ENCODE measurements at places on chromosomes 13 and 19.

DNA sequence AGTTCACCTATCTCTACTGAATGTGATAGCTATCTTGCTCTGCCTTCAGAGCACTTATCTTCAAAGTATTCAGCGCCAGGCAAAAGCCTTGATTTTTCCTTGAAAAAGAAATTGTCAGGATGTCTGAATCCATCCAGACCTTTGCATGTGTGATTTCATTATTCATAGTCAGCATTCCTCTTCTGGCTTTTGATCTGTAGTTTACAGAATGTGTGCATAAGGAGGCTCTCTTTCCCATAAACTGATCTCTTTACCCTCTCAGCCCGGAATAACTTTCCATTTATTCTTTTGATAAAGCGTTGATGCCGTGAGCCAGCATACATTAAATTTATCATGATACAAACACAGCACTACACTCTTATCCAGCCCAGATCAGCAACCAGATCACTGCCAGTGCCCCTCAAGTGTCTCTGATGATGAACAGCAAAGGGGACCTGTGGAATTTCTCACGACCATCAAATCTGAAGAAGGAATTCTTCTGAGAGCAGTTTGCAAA is 130.8 kb downstream of the DNAJC15 start:
- DNase-seq: no peak

GRCh38 chr19:19552798-19553197 is 14.7 kb downstream of the CILP2 start:
- DNase-seq: no peak

DNA sequence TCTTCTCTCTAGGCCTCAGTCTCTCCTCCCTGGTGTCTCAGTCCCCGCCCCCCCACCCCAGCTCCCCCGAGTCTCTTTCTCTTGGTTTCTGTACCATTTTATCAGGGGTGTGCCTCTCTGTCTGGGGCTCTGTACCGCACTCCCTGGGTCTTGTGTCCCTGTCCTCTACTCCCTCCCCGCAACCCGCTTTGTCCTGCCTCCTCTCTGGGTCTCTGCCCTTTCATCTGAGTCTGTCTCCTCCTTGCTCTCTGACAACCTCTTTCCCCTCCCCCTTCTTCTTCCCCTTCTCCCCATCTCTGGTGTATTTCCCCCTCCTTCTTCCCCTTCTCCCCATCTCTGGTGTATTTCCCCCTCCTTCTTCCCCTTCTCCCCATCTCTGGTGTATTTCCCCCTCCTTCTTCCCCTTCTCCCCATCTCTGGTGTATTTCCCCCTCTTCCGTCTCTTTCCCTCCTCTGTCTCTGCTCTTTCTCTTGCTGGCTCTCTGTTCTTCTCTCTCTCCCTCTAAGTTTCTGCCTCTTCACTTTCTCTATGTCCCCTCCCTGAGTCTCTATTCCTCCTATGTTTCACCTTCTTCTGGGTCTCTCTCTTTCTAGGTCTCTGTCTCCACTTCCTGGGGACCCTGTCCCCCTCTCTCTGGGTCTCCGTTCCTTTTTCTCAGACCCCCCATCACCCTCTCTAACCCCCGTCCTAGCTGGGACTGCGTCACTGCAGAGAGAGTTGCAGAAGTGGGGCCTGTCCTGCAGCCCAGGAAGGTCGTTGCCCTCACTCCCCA is 2.2 kb upstream of the KCNC3 start:
- no peak for DNase-seq

DNA sequence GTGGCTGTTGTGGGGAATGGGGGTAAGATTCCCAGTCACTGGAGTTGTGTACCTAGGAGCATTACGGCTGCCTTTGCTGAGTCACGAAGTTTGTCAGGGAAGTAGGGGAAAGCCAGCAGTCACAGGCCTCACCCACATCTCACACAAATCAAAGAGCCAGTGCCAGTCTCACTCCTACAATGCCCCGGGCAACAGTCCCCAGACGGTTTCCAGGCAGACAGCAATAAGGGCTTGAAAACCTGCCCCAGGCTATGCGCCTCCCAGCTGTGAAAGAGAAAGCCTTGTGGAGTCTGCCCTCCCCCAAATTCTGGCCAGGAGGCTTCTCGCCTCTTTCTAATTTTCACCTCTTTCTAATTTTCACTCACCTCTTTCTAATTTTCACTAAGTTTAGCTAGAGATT is 142.3 kb upstream of the EDNRB start:
- no peak for DNase-seq

DNA sequence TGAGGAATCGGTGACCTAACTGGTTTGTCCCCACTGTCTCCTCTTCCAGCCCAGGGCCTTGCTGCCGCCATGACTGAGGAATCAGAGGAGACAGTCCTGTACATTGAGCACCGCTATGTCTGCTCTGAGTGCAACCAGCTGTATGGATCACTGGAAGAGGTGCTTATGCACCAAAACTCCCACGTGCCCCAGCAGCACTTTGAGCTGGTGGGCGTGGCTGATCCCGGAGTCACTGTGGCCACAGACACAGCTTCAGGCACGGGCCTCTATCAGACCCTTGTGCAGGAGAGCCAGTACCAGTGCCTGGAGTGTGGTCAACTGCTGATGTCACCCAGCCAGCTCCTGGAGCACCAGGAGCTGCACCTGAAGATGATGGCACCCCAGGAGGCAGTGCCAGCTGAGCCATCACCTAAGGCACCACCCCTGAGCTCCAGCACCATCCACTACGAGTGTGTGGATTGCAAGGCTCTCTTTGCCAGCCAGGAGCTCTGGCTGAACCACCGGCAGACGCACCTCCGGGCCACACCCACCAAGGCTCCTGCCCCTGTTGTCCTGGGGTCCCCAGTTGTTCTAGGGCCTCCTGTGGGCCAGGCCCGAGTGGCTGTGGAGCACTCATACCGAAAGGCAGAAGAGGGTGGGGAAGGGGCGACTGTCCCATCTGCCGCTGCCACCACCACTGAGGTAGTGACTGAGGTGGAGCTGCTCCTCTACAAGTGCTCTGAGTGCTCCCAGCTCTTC is 2.7 kb downstream of the ZNF574 start:
- DNase-seq: no peak

DNA sequence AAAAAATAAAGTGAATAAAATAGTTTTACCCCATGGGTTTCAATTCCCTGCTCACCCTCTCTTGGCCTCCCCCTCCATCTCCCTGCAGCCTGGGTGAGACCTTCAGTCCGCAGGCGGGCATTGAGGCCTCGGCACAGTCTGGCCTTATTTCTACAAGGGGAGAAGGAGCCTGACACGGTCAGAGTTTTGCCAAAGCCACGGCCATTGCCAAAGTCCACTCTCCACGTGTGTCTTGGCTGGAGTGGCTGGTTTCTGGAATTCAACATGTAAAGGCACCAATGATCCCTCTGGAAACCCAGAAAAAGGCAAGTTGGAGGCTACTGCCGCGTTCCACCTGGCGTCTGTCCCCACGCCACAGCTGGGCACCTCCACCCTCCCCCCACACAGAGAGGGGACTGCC is 43.4 kb upstream of the SPACA7 start:
- no peak for DNase-seq

DNA sequence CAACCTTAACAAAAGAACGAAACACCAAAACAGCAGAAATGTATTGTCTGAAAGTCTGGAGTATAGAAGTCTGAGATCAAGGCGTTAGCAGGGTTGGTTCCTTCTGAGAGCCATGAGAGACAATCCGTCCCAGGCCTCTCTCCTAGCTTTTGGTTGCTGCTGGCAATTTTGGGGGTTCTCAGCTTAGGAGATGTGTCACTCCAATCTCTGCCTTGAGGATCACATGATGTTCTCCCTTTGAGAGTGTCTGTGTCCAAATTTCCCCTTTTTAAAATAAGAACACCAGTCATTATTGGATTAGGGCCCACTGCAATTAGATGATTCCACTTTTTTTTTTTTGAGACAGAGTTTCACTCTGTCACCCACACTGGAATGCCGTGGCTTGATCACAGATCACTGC is 10.1 kb downstream of the KCNN1 start:
- no peak for DNase-seq

DNA sequence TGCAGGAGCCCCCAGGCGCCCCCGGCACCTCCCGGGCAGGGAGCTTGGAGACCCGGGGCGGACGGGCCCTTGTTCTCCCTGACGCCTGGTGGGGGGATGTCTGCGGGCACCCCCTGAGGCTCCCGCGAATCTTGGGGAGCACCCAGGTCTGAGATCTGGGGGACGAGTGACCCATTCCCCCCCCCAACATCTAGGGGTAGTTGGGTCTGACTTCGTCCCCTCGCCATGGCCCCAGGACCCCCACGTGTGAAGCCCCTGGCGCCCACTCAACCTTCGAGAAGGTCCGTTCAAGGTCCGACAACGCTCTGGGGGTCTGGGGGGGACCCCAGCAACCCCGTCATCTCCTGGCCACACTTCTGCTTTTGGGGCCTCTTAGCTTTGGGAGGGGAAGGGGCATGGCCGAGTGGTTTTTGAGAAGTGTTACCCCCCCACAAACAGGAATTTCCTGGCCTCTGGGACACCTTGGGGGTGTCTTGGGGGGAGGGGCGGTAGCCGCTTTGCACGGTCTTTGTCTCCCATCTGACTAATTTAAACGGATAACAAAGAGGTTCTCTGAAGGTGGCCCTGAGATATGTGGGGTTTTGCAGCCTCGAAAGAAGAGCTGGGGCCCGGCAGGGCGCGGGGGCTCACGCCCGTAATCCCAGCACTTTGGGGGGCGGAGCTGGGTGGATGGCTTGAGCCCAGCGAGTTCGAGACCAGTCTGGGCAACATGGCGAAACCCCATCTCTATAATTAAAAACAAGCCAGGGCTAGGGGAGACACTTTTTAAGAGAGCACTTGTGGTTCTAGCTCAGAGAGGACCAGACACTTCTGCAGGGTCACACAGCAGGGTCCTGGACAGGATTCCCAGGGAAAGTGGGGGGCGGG is 608 bp downstream of the CNN2 start:
- DNase-seq: no peak

DNA sequence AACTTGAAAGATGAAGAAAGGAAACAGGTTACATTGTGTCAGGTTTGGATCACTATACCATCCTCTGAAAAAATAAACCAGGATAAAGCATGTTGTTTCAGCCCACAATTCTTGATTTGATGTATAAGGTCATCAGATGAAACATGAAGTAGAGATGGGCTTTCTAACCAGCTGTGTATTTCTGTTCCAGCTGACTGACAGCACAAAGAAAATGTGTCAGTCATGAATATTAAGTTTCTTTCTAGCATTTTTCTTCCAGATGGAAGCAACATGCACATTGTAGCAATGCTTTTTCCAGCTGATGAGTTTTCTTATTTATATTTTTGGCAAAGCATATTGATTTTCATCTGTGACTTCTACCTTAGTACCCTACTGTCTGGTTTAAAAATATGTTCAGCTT is 199.6 kb downstream of the OXGR1 start:
- DNase-seq: no peak

DNA sequence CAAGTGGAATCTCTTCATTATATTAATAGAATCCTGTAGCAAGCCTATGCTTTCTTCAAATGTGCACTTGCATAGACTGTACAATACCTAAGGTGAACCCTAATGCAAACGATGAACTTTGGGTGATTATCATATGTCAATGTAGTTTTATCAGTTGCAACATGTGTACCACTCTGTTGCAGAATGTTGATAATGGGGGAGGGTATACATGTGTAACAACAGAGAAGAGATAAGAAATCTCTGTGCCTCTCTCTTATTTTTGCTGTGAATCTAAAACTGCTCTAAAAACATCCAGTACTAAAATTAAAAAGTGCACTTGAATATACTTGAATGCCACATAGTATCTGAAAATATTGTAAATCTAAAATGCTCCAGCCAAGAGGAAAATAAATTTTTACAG is 820.8 kb upstream of the MIR17HG start:
- no peak for DNase-seq

- DNase-seq: no peak
Measured at GRCh38 chr13:24308068-24308445, 1.3 kb upstream of the C1QTNF9 start.

GRCh38 chr13:26601669-26602068 is 44.2 kb downstream of the WASF3 start:
- DNase-seq: no peak

- DNase-seq: peak; percentile 55
Measured at GRCh38 chr19:47598407-47599349, 10.3 kb upstream of the BICRA start.

- DNase-seq: no peak
Measured at GRCh38 chr13:76971851-76972829, 19.7 kb upstream of the CLN5 start.

DNA sequence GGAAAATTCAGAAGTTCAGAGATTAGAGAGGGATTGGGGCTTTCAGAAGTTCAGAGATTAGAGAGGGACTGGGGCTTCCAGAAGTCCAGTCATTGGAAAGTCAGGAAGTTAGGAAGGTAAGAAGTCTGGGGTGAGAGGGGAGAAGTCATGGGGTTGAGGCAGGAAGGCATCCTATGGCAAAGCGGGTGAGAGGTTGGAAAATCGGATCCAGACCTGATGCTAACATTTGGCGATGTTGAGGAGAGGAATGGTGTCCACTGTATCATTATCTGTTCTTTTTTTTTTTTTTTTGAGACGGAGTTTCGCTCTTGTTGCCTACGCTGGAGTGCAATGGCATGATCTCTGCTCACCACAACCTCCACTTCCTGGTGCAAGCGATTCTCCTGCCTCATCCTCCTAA is 11.1 kb downstream of the SYT3 start:
- DNase-seq: no peak

- no peak for DNase-seq
Measured at GRCh38 chr19:40370997-40371801, 18.8 kb downstream of the HIPK4 start.

GRCh38 chr19:4986471-4986891 is 17.6 kb downstream of the KDM4B start:
- no peak for DNase-seq

- DNase-seq: peak; percentile 99
Measured at GRCh38 chr19:38849860-38850435, at the start of gene HNRNPL. Gene HNRNPL, minus strand, starts transcription at chr19:38849986. Its CDS starts 20 bp downstream, at chr19:38849966.

DNA sequence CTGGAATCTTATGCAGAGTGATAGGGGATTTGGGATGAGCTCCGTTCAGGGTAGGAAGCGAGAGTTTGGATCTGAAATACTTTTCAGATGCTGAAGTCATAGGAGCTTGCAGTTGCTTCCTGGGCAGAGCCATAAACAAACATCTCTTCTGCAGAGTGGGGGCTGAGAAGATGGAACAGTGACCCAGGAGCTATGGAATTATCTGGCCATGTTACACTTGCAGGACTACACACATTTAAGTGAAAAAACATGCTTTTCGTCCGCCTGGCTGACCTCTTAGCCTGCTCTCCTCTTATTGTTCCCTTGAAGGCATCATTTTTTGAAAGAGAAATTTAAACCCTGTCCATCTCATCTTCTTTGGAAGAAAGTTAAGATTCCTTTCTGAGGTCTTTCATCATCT is 40.7 kb downstream of the PSG11 start:
- no peak for DNase-seq

GRCh38 chr19:19459073-19459472 is 53.6 kb downstream of the GATAD2A start:
- no peak for DNase-seq

GRCh38 chr13:20686863-20687579 is 16.5 kb upstream of the IL17D start:
- no peak for DNase-seq
